ENCODE measurements at places on chromosomes 5 and 9.
A peak's percentile ranks its signal among the peaks of the same experiment; 100 is the strongest.

GRCh38 chr9:97412626-97413385, 910 bp downstream of the TDRD7 start:
- DNase-seq: no peak
- peak overlapping the region; percentile 82 for H3K4me3 ChIP-seq
- peaks cover 19% of the 10 kb centered on the region for H3K27me3 ChIP-seq
- no peaks in the 10 kb centered on the region for H3K36me3 ChIP-seq
- peaks cover 28% of the 10 kb centered on the region for H3K4me1 ChIP-seq
- peak overlapping the region; percentile 51 for H3K27ac ChIP-seq

- no peak overlapping the region for H3K4me3 ChIP-seq
- peaks cover 3% of the 10 kb centered on the region for H3K4me1 ChIP-seq
- no peak overlapping the region for H3K27ac ChIP-seq
These were observed 89.7 kb downstream of the HRH2 start for GRCh38 chr5:175747539-175748060.

DNA sequence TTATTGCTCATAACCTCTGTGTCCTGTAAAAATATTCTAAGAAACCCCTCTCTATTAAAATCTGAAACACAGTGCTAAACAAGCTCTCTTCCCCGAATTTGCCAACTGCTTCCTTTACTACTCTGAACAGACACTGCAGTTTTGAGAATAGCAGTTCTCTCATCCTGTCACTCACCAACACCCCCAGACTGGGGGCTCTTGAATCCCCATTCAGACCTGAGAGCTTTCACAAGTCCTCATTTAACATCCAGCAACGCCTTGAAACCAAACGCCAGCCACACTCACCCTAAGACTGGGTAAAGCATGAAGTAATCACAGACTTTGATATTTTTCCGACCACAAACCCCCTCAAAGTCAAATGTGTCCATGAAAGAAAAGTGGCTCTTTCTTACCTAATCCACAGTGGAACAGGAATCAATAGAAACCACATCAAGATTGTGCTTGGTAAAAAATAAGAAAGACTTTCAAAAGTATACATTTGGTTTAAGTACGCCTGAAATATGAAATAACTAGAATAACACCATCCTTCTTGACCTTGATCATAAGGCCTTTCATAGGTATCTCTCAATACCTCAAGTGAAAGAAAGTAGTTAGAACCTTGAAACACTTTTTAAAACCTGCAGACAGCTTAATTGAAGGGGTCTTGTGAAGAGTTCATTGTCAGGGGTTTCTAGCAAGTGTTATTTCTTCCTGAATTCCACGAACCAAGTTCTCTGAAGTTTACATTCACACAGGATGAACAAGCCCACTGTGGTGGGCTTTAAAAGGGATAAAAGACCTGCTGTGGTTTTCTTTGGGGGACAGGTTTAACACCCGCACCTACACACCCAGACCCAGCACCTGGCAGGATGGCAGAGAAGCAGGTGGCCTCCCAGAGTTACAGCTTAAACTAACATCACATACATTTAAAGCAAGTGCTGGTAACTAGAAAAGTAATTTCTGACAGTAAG, 412.6 kb downstream of the MLLT3 start:
- H3K27me3 ChIP-seq: no peaks in the 10 kb centered on the region
- peak; percentile 94 for DNase-seq
- peak overlapping the region; percentile 30 for H3K4me3 ChIP-seq
- H3K4me1 ChIP-seq: peaks cover 59% of the 10 kb centered on the region
- H3K27ac ChIP-seq: peak overlapping the region; percentile 90

DNA sequence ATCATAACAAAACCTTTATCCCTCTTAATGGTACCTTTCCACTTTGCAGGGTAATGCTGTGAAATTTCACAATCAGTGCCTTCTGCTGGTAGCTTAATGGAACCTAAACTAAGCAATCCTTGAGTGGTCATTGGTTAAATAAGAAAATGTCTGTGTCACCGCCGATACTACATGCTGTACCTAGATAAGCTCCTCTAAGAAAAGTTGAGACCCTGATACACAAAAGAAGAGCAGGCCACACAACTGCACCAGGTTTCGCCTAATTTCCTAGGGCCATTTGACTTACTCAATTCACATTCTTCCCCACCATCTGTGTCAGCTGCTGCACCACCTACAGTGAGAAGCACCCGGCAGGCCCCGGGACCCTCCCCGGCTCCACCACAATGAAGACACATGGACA, 9.0 kb upstream of the EDF1 start:
- H3K4me3 ChIP-seq: no peak overlapping the region
- no peak overlapping the region for H3K27ac ChIP-seq
- DNase-seq: no peak
- peaks cover 6% of the 10 kb centered on the region for H3K4me1 ChIP-seq

DNA sequence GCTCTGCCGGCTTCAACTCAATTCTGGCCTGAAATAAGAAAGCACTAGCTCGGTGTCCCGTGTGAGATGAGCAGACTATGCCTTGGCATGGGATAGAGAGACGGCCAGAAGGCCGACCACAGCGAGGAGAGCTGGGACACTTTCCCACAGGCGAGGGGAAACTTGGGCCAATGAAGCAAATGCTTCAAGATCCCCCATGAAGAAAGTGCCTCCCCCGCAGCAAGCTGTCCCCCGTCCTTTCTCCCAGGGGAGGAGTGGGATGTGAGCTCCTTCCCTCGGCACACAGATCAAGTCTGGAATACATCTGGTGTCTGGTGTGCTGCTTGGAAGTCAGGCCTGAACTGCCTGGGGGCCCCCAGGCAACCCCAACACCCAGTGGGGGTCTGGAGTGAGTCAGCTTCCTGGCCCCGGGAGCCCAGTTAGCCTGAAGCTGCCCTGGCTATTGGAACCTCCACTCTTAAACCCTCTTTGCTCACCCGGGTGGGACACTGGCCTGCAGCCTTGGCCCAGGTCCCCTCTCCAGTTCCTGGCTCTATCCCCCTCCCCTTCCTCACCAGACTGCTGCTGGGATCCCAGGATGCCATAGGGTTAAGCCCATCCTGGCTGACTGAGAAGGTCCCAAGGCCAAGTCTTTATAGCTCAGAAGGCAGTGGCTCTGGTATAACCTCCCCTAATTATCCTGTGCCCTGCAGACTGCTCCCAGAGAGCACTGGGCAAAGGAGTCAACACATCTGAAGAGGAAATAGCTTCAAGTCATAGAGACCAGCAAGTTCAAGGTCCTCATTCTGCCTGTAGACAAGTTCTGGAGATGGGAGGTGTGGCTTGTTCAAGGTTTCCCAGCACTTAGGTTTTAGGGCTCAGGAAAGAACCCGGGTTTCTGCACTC, 205.3 kb downstream of the TTLL11 start:
- H3K4me1 ChIP-seq: peaks cover 40% of the 10 kb centered on the region
- H3K27me3 ChIP-seq: no peaks in the 10 kb centered on the region
- H3K36me3 ChIP-seq: no peaks in the 10 kb centered on the region
- no peak overlapping the region for H3K27ac ChIP-seq
- DNase-seq: no peak

DNA sequence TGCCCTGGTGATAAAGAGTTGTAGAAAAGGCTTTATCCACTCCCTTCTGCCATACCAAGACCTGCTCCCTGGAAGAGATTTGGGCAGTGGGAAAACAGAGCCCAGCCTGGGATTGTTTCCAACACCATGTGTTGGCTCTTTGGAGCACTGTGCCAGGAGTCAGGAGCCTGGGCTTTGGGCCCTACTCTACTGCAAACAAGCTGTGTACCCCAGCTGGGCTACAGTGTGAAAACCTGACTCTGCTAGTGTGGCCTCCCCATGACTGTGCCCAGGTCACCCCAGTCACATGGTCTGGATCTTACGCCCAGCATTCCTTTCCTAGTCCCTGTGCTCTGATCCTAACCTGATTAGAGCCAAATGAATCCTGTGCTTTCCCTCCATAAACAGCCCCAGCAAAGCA, 39.3 kb upstream of the SHB start:
- no peak overlapping the region for H3K4me3 ChIP-seq
- H3K27ac ChIP-seq: no peak overlapping the region

DNA sequence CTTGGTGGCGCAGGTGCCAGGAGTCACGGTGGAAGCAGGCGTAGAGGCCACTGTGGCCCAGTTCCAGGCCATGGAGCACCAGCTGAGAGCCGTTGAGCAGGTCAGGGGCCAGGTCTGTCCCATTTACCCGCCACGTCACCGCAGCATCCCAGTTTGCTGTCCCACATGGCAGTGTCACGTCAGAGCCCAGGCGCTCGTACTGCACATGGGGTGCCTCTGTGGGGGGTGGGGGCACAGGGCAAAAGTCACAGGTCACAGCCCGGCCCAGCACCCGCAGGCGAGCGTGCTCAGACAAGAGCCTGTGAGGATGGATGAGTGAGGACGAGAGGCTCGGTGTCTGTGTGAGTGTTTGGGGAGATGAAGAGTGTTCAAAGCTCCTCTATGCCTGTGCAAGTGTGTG, 24.9 kb downstream of the CNTFR start:
- H3K27ac ChIP-seq: no peak overlapping the region
- no peak for DNase-seq
- H3K4me1 ChIP-seq: no peaks in the 10 kb centered on the region
- H3K36me3 ChIP-seq: no peaks in the 10 kb centered on the region

DNA sequence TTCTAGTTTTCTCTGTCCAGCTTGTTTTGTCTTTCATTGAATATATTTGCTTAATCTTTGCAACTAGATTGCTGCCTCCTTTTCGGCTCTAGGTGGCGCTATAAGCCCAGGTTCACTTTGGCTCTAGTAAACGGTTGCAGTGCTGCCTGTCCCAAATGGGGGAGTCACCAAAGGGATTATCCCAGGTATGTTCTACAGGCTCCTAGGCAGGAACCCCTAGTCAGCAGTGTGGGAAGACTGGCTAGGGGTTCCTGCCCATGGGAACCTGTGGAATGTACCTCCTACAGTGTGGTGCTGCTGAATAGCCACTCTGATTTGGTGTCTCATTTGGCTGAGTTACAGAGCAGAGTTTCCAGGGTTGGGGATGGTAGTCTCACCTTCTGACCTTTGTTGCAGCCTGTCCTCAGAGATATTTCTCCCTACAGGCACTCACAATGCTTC, 85.2 kb downstream of the ARSB start:
- no peak overlapping the region for H3K4me3 ChIP-seq
- no peak overlapping the region for H3K27ac ChIP-seq
- peak; percentile 28 for DNase-seq
- no peaks in the 10 kb centered on the region for H3K4me1 ChIP-seq

DNA sequence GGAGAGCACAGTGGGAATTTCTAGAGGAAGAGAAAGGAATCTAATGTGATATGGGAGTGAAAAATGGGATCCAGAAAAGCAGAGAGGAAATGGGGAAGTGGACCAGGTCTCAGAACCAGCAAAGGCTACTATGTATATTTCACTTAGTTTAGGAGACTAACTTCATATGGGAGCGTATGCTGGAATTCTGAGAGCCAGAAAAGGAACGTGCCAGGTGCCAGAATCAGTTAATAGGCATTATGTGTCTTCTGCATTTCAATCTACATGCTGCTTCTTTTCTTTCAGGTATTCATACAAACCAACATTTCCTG, 28.5 kb upstream of the IFNA14 start:
- no peak overlapping the region for H3K27ac ChIP-seq
- DNase-seq: no peak
- H3K4me1 ChIP-seq: no peaks in the 10 kb centered on the region
- H3K27me3 ChIP-seq: peaks cover 56% of the 10 kb centered on the region
- H3K4me3 ChIP-seq: no peak overlapping the region

GRCh38 chr5:84113246-84114105, 271.2 kb downstream of the EDIL3 start:
- no peaks in the 10 kb centered on the region for H3K36me3 ChIP-seq
- H3K27me3 ChIP-seq: no peaks in the 10 kb centered on the region
- no peak overlapping the region for H3K4me3 ChIP-seq
- no peaks in the 10 kb centered on the region for H3K4me1 ChIP-seq

DNA sequence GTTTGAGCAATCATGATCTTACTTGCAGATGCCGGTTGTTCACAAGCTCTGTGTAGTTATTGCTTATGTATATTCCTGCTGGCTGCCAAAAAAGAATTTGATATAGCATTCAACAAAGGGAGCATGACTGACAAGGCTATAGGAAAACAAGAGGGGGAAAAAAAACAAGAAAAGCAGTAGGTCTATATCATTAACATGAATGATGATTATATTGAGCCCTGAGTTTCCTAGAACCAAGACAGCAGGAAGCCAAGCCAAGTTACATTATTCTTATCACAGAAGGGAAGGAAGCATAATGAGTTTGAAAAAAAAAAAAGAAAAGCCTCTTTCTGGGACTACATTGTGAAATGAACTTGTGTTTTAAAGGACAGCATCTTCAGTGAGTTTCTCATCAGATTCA, 41.0 kb downstream of the TSTD2 start:
- peaks cover 2% of the 10 kb centered on the region for H3K4me1 ChIP-seq
- H3K27me3 ChIP-seq: peaks cover 5% of the 10 kb centered on the region
- no peak overlapping the region for H3K27ac ChIP-seq

GRCh38 chr5:73912821-73913271, 286.9 kb downstream of the ARHGEF28 start:
- DNase-seq: no peak
- no peak overlapping the region for H3K27ac ChIP-seq
- peaks cover 5% of the 10 kb centered on the region for H3K27me3 ChIP-seq
- no peaks in the 10 kb centered on the region for H3K36me3 ChIP-seq
- H3K4me1 ChIP-seq: no peaks in the 10 kb centered on the region
- H3K4me3 ChIP-seq: no peak overlapping the region

DNA sequence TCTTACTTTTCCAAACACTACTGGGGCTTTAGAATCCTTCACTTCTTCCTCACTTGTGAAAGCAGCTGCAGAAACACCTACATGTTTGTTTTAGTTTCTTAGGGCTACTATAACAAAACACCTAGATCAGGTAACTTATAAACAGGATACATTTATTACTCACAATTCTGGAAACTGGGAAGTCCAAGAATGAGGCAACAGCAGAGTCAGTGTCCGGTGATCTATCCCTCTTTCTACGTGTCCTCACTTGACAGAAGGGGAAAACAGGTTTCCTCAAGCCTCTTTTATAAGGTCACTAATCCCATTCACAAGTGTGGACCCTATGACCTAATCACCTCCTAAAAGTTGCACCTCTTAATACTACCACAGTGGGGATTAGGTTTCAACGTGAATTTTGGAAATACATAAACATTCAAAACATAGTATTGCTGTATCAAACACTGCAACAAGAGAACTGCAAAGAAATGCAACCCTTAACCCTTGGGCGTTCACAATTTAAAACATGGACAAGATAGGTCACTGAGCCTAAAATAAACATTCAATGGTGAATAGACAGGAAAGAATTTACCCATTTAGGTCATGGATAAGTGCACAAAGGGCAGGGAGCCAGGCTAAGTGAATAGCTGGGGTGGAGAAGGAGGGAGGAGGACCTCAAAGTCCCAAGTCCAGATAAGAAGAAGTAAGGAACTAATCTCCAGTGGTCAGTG, 104.3 kb downstream of the PIK3R1 start:
- H3K27me3 ChIP-seq: peaks cover 5% of the 10 kb centered on the region
- H3K4me3 ChIP-seq: no peak overlapping the region
- DNase-seq: no peak
- no peaks in the 10 kb centered on the region for H3K36me3 ChIP-seq
- peaks cover 22% of the 10 kb centered on the region for H3K4me1 ChIP-seq
- H3K27ac ChIP-seq: no peak overlapping the region

Measured in activated CD8-positive, alpha-beta T cell treated with anti-CD3 and anti-CD28 coated beads, Interleukin-2, amount 10 ng/mL, durations not matched to agents 7 days and 5 days (primary cell).